ENCODE measurements at places on chromosomes 2 and 18.

- no peak for DNase-seq
Measured at GRCh38 chr2:211035548-211036185, 479.3 kb downstream of the CPS1 start.

DNA sequence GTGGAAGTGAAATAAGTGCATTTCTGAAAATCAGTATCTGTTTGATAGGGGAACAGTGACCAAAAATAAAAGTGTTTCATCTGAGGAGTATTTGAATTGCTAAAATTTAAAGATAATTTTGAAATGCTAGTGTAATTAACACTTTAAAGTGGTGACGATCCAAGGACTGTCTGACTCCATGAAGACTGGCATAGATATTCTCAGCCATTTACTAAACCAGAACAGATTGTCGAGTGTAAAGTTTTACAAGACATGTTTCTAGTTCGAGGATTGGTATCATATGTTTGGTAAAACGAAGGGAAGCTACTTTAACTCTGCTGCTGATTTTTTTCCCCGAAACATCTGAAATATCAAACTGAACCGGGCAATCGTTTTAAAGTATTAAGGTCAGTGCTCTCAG, 417.9 kb downstream of the EPHA4 start:
- DNase-seq, result no peak

- no peak for DNase-seq
Measured at GRCh38 chr18:69469444-69469919, 68.8 kb downstream of the DOK6 start.

DNA sequence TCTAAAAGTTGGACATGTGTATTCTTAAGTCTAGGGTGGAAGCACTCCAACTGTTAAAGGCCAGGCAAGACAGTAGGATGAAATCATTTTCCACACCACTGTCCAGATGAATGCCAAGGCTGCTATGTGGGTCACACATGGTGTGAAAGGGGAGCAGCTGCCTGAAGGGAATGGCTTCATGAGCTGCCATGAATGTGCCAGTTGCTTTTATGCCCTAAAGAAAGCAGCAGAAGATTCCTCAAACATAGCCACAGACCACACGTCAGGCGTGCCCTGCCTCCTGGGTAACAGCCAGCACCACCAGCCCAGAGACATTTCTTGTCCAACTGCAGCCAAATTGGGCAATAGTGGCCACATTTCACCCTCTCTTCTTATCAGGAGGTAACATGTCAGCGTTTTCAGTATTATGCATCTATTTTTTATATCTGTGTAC, 130.2 kb downstream of the MTCL1 start:
- no peak for DNase-seq

DNA sequence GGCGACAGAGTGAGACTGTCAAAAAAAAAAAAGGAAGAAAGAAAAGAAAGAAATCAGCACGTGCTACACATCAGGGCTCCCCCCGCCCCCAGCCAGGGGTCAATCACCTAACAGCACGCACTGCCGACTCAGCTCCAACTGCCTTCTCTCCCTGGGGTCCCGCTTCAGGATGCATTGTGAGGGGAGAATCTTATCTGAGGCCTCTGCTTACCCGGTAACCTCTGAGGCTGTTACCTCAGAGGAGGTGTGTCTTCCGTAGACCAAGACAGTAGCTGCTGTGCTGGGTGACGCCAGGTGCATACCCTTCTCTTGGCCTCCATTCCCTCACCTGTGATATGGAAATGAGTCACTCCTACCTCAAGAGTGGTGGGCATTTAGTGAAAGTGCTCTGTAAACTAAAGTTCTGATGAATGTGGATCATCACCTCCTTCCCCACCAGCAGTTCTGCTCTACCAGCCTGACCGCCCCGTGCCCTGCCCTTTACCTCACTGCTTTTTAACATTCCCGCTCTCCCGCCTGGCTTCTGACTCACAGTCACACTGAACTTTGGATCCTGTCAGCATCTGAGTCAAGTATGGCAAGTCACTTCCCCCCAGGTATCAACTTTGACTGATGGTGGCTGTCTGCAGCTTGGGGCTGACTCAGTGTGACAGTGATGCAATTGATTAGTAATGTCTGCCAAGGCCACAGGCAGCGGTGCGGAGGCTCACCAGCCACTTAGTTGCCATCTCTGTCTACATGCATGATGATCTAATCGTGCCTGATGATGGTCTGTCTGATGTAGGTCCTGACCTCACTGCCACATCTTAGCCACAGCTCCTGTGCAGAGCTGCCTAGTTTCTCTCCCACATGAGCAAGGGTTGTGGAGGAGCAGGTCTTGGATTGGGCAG, 20.1 kb downstream of the ARID5A start:
- DNase-seq, result no peak

GRCh38 chr2:234753701-234754100, 198.1 kb upstream of the SH3BP4 start:
- no peak for DNase-seq

GRCh38 chr2:235868645-235869044, 299.5 kb downstream of the GBX2 start:
- no peak for DNase-seq

GRCh38 chr2:226766352-226767055, 33.1 kb downstream of the IRS1 start:
- no peak for DNase-seq

DNA sequence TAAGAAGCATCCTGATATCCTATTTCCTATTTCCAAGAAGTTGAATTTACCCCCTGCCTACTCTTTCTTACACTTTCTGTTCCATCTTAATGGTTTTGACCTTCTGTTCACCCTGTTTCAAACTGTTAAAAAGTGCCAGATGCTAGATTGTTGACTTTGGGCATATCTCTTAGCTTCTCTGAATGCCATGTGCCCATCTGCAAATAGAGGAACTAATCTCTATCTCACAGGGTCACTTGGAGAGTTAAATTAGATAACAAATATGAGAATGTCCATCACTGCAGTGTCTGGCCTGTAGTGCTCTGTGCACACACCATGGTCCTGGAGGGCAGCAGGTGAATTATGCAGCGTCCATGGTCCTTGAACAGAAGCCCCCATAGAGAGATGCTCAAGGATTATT, 83.8 kb downstream of the LRATD1 start:
- no peak for DNase-seq
